Esophagus squamous epithelium (tissue), 5 donors: ENCODE measurements at places on chromosomes 16 and 17.

GRCh38 chr16:4825196-4825595, 21.9 kb downstream of the GLYR1 start:
- DNase-seq: no peak

GRCh38 chr17:77096570-77097214, 44.1 kb upstream of the SEC14L1 start:
- DNase-seq: no peak

- DNase-seq: no peak
These were observed 46.4 kb upstream of the KLHDC4 start for GRCh38 chr16:87812200-87812656.

DNA sequence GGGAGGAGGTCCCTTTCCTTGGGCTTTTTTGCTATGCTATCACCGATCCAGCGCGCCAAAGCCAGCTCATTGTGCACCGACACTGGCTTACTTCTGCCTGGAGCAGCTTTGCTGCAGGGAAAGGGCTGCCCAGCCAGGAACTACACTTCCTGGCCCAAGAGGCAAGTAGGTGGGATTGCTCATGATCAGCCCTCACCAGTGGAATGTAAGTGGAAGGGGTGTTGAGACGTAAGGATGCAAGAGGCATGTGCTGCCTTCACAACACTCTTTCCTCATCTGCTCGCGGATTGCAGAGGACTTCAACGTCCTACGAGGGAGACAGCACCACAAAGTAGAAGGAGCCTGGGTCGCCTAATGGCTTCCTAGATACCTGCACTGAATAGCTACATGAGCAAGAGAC, 104.3 kb upstream of the FOXF1 start:
- no peak for DNase-seq

DNA sequence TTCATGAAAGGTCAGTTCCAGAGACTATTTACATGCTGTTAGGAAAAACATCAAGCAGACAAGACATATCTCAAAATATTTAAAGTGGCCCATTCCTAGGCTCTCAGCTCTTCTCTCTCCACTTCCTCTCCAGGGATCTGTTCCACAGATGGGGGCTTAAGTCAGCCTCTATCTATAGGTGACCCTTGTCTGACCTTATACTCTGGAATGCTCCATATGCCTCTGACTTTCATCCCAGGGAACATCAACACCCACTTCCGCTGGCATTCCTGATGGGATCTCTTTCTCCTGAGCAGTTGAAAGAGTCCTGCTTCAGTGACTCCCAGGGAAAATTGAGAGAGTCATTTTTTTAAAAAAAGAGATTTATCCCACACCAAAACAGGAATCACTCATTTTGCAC, 11.5 kb upstream of the WIPI1 start:
- no peak for DNase-seq
